SW 1271 (cell line): ENCODE measurements at places on chromosomes 6 and 20.

GRCh38 chr20:58665606-58666005 is 14.5 kb downstream of the STX16 start:
- no peak for DNase-seq

DNA sequence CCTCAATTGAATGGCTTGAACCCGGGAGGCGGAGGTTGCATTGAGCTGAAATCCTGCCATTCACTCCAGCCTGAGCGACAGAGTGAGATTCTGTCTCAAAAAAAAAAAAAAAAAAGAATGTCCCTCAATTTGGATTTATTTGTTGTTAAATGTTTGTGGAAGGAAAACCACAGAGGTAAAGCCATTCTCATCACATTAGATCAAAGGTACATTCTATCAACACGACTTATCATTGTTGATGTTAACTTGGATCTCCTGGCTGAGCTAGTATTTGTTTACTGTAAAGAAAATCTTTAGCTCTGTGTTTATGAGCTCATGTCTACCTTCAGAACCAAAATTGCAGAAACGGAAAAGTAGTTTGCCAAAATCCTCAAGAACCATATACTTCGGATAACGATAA is 91.4 kb upstream of the SALL4 start:
- DNase-seq: no peak

GRCh38 chr20:12740647-12741046 is 268.1 kb upstream of the SPTLC3 start:
- DNase-seq: no peak

DNA sequence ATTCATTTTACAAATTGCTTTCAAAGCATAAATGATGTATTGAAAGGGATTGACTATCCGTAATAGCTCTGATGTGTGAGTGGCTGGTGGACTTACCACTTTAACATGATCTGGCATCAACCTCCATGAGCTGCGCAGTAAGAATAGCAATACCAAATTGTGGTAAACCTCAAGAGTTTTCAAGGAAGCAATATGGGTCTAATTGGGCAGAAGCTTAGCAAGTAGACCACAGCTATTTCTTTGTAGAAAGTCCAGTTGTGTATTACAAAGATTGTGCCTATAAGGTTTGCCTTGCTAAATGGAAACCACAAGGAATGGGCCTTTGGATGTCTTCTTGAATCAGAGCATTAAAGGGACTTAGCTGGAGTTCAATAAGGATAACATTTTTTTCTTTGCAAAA is 736.6 kb downstream of the KIF16B start:
- DNase-seq: no peak

DNA sequence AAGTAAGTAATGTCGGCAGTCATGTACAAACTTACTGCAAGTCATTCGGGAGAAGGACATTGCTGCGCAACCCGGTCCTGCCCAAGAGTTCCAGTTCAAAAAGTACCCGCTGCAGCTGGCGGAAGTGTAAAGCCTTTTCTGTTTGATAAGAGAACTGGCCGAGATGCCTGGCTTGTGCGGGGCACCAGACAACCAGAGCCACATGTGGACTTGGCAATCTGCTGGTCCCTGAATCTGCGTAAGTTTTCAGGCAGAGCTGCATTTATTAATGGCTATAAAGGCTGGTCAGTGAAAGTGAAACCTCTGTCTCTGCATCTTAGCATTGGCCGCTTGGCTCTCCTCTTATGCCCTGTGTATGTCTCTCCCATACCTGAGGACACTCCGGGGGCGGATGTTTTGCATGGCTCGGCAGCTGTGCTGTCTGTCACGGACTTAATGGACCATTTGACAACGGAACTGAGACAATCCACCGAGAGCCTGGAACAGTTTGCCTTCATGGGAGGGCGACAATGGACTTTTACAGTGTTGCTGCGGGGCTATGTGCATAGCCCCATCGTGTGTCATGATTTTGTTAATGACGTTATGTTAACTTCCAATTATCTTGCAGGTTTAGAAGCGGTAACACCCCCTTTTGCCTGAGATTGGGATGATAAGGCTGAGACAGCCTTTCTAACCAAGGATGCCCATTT is 19.8 kb upstream of the RGS17 start:
- no peak for DNase-seq
